ENCODE measurements at places on chromosomes 16 and 17.

DNA sequence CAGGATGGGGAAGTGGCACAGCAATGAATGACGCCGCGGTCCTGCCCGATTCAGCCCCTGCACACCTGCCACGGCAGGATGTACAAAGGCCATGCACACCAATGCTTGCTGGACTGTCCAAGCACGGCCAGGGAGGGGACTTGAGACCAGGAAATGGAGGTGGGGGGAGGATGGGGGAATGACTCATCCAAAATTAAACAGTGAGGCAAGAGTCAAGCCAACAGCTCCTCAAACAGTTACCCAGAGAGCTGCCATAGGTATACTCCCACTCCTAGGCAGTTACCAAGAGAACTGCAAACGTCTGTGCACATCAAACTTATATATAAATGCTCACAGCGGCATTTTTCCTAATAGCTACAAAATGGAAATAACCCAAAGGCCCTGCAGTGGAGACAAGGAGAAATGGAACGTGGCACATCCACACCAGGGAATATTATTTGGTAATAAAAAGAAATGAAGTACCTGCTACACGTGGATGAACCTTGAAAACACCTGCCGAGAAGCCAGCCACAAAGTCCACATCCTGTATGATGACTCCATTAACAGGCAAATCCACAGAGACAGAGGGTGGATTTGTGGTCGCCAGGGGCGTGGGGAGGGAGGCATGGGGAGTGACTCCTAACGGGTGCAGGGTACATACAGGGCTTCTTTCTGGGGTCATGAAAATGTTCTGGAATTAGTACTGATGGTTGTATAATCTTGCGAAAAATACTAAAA is 54.1 kb downstream of the VAC14 start:
- DNase-seq = no peak

DNA sequence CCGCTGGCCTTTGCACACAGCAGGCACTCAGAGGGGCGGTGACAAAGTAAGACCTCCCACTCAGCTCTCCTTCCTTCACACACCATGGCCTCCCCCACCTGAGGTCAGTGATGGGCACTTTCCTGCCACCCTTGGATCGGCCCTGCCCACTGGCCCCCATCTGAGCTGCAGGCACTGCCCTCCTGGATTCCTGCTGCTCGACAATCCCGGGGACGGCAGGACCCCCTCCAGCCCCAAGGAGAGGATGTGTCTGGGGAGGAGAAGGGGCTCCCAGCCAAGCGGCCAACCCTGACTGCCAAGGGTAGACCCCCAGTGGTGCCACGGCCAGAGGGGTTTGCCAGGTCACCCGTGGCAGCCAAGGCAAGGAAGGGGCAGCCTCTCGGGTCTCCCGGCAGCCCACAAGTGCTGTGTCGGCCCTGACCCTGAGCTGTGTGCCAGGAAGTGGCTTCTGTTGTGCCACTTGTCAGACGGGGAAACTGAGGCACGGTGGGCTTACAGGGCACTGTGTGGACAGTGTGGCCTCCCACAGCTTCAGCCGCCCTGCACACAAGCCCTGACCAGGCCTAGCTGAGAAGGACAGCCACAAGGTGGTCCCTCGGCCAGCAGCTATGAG is 22.7 kb downstream of the PIEZO1 start:
- no peak for DNase-seq

GRCh38 chr16:11869353-11870228 is 18.2 kb upstream of the RSL1D1 start:
- DNase-seq = no peak

GRCh38 chr16:86848821-86849220 is 270.5 kb downstream of the FOXL1 start:
- no peak for DNase-seq

DNA sequence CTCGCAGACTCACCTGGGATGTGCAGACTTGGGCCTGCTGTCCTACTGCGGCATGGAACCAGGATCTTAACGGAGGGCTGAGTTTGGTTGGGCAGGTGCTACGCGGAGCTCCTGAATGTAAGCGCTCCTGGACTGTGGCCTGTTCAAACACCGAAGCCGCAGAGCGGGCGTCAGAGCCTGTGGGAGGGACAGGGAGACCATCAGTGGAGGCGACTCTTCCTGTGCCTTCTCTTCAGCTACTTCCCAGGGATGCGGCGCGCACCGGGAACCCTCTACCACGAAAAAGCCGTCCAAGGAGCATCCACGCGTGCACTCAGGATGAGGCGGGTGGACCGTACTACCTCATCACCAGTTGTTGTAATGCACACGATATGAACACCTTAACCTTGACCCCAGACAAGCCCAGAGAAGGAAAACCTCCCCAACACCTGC is 2.0 kb downstream of the USP36 start:
- DNase-seq = no peak

- no peak for DNase-seq
Observed at GRCh38 chr17:36205637-36206485, 5.0 kb upstream of the CCL4L2 start.

DNA sequence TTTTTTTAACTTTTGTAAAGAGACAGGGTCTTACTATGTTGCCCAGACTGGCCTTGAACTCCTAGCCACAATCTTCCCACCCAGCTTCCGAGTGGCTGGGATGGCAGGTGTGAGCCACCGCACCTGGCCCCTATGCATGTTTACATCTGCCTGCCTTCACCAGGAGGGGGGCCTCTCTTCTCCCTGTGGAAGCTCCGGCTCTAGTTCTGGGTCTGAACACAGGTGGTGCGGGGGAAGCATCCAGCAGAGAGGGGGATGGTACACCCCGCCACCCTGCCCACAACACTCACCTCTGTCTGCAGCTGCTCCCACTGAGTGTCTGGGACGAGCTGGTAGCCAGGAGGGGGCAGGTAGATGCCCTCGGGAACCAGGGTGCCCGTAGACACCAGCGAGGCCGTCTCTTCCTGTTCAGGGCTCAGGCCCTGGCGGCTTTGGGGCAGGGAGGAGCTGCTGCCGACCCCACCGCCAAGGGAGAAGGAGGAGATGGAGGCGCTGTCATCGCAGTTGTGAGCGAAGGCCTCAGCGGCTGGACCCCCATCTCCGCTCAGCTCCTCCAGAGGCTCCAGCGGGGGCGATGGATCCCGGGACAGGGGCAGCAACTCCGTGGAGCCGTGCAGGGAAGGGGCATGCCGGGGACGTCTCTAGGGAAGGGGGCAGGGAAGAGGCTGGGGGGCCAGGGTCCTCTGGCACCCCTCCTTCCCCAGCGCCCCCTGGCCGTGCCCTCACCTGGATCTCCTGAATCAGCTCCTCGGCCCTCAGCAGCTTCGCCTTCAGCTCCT is 10.9 kb downstream of the RABEP2 start:
- no peak for DNase-seq

GRCh38 chr16:86984343-86984742 is 332.8 kb downstream of the C16orf95 start:
- DNase-seq = no peak

DNA sequence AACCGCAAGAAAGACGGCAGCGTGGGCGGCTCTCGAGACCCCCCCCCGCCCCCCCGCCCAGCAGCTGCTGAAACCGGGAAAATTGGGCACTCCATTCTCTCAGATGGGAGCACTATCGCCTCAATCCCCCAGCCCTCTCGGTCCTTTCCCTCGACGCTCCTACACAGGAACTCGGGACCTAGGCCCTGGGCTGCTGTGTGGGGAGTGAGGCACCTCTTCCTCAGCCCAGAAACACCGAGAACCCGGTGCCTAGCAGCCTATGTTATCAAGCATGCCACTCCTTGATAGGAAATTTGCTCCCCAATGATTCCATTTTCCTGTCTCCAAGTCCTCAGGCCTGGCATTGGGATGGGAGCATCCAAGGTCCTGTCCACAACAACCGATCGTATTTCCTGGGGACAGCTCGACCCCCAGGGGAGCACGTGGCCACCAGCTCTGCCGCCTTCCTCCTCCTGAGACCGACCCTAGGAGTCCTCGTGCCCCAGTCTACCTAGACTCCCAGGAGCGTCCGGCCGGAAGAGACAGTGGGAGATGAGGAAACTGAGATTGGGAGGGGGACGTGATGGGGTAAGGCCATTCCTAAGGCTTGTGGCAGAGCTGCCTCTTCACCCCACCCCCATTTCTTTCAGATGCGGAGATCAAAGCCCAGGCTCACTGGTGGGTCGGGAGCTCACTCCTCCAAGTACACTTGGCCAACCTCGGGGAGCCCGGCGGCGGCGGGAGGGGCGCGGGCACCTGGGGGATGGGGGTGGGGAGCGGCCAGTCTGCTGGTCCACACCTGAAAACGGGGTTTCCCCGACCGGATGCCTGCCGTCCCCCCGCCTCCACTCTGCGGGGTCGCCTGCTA is 17.5 kb upstream of the CBX8 start:
- no peak for DNase-seq

- DNase-seq = no peak
Observed at GRCh38 chr17:2954898-2955445, 108.4 kb downstream of the OR1D5 start.

- no peak for DNase-seq
Observed at GRCh38 chr17:67725373-67725791, 7.6 kb downstream of the NOL11 start.

- no peak for DNase-seq
Observed at GRCh38 chr17:18179804-18180203, 3.8 kb upstream of the ALKBH5 start.

GRCh38 chr17:70699408-70699807 is 530.1 kb downstream of the KCNJ2 start:
- no peak for DNase-seq

DNA sequence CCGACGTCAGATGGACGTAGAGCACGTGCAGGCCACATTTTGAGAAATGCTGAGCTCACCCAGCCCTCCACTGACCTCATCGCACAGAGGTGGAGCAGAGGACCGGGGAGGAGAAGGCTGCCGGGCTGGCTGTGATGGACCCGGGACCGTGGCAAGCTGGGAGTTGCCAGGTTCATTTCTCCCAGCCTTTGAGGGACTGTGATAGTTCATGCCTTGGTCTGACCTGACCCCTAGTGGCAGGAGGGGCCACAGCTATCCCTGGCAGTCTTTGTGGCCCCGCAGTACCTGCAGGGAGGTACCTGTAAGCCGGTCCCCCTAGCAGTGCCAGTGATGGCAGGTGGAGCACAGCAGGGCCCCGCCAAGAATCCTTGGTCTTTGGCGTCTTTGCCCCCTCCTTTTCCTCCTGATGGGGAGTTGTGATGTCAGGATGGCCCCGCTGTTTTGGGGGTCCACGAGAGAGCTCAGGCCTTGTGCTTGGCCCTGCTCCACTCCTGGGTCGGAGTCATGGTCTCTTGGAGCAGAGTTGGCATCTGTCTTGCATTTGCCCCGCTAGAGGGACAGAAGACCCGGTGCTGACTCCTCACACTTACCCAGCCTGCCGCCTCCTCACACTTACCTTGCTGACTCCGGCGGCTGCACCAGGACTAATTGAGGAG is 50.4 kb downstream of the OR1D5 start:
- peak; percentile 79 for DNase-seq

DNA sequence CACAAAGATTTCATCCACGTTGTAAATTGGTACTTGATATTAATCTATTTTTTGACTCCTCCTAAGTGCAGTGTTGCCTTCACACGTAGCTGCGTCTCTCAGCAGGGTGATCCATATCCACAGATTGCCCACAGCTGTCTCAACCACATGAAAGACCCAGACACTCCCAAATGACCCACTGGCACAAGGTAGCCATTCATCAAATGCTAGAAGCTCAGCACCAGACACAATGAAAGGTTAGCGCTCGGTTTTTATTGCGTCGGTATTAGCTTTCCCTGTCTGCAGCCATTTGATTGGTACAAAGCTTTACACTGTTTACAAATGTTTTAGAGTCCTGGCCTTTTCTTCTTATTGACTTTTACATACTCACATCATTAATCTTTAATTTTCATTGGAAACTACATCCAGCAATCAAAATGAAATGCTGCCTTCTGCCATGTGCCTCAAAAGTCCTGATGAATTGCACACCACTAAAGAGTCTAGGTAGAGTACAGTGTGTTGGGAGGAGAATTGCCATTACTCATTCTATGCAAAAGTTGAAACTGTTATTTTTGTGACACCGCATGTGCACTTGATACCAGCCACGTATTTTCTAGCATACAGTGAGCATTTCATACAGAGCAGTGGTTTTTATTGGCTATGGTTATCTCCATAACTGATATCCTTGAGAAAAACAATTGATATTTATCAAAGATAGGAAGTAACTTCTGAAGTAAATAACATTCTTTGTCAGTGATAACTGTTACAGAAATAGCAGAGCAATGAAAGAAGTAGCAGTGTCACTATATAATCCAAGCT is 127.3 kb upstream of the NUDT7 start:
- no peak for DNase-seq

GRCh38 chr16:88681084-88681680 is 5.1 kb downstream of the SNAI3 start:
- DNase-seq = peak; percentile 78

GRCh38 chr16:15961060-15961511 is 11.7 kb downstream of the ABCC1 start:
- peak; percentile 78 for DNase-seq

DNA sequence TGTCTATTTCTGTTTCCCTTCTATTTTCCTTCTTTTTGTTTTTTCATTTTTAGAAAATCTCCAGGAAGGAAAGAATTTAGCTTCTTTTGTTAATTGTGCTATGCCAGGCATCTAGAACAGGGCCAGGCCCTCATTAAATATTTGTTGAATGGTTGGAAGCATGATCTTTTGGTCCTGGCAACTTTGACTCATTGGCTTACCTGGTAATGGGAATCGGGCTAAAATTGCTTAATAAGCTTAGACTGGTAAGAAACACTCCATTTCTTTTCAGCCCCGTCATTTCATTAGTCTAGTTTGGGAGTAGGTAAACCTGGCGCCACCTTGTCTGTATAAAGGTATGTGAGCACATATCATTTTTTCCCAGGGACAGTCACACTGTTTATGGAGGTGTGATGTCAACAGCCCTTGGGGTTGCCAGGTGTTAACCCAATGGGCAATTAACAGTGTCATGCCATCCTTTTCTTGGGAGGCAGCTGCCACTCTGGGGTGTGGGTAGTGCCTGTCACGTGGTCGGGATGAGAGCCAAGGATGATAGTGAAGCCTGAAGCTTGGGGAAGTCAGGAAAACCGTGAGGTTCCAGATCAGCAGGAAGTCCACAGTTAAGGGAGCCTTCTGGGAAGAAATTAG is 9.5 kb upstream of the NDEL1 start:
- DNase-seq = no peak

DNA sequence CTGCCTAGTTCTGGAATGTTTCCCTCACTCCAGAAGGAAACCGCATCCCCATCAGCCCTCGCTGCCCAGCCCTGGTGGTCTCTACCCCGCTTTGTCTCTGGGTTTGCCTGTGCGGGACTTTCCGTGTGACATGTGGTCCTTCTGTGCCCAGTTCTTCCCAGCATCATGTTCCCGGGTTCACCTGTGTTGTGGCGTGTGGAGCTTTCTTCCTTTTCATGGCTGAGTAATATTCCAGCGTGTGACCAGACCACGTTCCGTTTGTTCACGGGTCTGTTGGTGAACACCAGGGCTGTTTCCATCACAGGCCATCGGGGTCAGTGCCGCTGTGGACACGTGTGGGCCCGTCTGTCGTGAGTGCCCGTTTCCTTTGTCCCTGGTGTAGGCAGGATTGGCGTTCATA is 32.1 kb downstream of the CACNA1H start:
- DNase-seq = no peak

Data from GM20000 (cell line).